ENCODE measurements at places on chromosomes 12 and 14.

DNA sequence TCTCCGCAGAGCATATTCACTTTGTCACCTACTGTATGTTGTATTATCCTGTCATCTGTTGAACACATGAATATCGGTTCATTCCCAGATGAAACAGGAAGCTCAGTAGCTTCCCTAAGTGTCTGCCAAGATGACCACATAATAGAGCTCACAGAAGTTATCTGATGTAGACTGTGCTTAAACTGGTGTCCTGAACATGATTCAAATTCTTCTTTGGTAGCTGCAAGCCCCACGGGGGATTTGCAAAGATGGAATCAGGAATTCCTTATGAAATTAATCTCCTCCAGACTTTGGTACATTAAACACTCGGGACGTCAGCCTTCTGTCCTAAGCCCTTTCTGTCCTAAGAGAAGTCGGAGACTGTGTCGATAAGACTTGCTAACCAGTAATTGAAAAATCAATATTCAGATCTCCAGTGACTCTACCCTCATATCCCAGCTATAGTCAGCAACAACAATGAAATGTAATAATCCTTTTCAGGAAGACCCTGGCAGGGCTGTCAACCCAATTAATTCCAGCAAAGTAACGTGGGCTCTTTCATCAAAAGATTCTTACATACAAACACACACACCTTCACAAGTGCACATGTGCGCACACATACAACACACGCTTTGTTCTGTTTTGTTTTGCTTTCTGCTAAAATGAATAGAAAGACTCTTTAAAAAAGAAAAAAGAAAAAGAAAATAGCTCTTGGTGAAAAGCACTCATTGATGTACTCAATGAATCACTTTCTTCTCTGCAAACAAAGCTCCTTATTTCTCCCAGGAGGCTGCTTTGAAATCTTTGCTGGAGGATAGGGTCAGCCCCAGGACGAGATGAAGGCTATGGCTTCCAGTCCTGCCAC lies 127.2 kb downstream of the RIMBP2 start:
- DNase-seq = no peak

DNA sequence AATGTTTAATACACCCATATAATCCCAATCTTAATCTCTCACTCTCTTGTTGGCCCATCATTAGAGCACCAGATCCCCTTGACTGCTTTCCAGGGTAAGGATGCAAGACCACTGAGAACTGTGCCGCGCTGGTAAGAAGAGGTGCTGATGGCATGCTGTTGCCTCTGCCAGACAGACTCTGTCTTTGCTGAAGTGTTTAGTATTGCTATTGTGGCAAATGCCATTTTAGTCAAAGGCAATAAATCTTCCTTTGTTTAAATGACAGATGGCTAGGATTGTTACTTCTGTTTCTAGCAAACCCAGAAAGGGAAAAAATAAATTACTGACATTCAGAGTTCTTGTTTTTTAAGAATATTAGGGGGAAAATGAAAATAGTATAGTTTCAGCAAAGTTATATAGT lies 152.3 kb downstream of the MON2 start:
- no peak for DNase-seq

DNA sequence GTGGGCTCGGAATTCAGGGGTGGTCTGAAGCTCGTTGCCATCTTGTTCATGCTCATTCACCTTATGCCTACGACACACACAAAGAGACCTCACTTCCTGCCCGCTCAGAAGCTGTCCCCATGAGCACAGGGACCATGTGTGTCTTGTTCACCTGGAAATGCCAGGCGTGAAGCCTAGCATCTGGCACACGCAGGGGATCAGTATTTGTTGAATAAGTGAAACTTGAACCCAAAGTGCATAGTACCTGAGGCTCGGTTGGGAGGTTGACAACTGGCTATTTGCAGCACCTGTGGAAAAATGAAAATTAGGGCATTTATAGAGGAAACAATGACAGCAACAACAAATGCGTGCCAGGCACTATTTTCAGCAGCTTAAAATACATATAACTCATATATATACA lies 5.4 kb downstream of the C12orf43 start:
- no peak for DNase-seq

GRCh38 chr14:101889898-101890297 lies 74.5 kb upstream of the DYNC1H1 start:
- no peak for DNase-seq

DNA sequence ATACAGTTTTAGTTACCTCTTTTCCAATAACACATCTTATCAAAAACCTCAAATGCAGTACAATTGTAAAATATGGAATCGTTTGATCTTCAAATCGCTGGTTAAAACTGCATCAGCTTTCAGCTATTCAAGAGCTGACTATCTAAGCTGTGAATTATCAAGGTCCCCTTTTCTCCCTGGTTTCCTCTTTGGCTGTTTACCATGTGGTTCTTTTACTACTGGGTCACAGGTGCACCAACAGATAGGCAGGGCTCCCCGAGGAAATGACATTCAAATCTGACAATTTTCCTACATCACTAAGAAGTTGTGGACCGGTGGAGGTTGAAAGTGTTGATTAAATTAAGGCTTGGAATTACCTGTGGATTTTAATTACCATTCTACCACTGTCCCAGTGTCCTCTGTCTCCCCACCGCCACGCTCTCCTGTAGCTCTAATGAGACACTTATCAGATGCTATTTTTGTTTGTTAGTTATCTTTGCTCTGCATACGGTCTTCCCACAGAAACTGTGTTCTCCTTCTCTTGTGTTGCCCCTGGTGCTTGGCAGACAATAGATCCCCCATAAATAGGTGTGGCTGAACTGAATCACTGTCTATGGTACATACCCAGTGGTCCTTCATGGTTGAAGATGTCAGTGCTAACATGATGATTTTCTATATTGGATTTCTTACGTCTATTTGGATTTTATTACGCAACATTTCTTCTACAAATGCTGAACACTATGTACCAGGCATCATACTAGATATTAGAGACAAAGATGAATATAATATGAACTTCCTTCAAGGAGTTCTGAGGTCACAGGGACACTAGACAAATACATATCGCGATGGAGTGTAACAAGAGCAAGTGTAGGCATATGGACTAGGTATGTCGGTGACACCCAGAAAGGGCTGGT lies 20.9 kb upstream of the PLXNC1 start:
- no peak for DNase-seq

DNA sequence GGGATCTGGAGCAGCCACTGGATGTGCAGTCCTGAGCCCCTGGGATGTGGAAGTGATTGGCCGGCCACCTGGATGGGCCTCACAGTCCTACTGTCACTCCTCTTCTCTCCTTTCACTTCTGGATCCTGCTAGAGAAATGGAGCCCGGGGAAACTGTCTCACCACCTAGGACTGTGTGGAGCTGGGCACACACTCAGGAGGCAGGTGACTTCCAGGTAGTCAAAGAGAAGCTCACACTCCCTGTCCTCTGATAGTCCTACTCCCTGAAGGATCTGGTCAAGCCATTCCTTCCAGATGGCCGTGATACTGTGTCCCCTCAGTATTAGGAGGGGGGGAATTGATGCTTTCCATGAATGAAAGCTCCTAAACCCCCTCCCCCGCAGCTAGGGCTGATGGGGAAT lies 201.1 kb downstream of the ZFP36L1 start:
- DNase-seq = no peak
